ENCODE measurements at places on chromosomes 1 and 21.

DNA sequence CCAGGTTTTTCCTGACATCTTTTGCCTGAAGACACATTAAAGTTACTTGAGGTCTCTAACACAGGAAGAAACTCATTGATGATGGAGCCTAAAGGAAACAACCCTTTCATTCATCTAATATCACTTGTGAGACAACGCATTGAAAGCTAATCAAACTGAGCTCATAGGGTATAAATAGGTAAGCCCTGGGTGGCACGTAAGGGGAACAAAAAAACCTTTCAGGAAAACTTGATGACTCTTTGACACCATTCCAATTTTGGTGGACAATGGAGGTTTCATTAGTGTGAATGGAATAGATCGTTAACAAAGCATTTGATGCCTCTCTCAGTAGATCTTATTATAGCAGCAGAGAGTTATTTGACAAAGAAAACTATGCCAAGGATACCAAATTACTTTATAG lies 80.7 kb upstream of the DUSP10 start:
- no peak for DNase-seq

DNA sequence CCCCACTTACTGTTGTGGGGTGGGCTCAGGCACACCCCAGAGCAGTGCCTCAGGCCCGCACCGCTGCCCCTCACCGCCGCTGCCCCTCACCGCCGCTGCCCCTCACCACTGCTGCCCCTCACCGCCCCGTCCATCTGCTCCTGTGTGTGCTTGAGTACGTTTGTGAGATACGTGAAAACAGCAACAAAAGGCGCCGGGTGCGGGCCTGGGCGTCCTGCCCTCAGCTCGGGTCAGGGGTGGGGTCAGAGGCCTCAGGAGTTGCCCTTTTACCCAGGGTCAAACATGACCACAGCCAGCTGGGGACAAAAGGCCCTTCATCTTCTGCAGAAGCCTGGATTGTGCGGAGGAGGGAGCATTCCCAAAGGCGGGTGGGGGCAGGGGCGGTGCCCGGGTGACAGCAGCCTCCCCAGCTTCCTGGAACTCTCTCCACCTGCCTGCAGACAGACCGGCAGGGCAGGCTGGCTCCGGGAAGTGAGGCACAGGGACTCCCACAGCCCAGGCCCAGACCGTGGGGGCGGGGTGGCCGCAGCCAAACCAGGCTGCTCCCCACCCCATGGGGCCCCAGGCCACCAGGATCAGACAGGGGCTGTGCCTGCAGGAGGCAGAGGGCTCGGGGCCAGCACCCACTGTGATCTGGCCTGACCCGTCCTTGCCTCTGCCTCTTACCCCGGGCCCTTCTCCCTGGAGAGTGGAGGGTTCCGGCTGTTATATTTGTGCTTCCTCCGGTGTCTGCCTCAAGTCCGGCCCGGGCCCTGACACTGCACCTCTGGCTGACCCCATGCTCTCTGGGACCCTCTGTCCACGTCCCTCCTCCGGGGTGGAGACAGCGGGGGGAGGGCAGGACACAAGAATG lies 2.3 kb upstream of the VWA1 start:
- no peak for DNase-seq

DNA sequence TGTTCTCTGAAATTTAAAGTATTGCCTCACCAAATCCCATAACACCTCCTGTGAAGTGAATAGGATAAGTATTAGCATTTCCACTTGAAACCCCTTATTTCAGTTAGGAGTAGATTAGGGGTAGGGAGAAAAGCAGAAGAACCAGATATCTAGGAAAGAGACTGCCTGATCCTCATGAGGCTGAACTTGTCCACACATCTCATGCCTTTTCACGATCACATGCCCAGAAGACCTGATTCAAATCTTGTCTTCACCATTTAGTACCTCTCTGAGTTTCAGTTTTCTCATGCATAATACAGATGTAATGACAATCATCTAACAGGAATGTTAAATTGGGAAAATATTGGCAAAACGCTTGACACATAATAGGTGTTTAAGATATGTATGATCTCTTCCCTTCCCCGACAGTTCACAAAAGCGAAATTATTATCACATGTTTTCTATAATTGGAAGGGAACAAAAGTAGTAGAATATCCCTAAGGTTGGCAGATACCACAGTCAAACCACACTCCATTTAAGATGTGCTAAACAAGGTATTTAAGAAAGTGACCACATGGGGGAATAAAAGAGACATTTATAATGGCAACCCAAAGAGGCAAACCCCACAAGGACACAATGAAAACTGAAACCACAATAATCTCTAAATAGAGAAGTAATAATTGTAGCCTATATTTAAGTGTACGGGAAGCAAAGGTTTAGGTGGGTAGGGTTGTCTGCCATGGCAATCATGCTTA lies 25.2 kb downstream of the GFI1 start:
- DNase-seq = no peak

GRCh38 chr21:34612557-34612956 lies 2.4 kb downstream of the RCAN1 start:
- no peak for DNase-seq

DNA sequence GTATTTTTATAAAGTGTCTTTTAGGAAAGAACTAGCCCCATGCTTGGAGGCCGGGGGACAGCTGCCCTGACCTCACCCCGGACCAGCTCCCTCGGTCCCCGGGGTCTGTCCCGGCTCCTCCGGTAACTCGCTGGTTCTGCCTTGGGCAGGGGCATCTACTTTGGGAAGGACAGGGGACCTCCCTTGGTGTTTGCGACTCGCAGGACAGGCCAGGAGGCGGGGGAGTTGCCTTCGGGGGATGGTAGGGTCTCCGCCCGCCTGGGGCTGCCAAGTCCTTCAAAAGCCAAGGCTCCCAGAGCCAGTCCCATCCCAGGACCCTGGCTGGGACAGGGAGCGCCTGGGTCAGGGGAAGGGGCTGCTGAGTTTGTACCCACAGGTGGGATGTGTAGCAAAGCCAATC lies 157.9 kb downstream of the PEX14 start:
- DNase-seq = no peak

- DNase-seq = no peak
These were observed 253.1 kb upstream of the DUSP10 start for GRCh38 chr1:221994939-221995338.

- no peak for DNase-seq
These were observed 124.5 kb downstream of the ATF6 start for GRCh38 chr1:161890574-161890973.

GRCh38 chr1:33617451-33617850 lies 145.0 kb downstream of the ZSCAN20 start:
- DNase-seq = no peak

DNA sequence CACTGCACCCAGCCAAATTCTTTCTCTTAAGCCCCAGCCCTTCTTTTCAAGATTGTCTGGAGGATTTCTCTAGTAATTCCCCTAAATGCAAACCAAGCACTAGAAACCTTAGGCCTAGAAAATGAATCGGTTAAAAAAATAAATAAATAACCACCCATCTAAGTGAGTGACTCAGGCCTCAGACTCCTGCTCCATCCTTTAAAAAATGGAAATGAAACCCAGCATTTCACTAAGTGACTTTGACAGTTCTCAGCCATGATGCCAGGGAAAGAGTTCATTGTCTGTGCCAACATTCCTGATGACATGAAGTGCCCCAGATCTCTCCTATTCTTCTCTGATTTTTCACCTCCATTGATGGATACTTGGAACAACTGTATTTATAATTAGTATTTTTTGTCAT lies 415.2 kb upstream of the DAB1 start:
- no peak for DNase-seq

GRCh38 chr1:11523746-11524464 lies 45.0 kb downstream of the DISP3 start:
- DNase-seq = no peak

GRCh38 chr1:19113697-19114092 lies 96.4 kb downstream of the UBR4 start:
- peak; percentile 22 for DNase-seq

DNA sequence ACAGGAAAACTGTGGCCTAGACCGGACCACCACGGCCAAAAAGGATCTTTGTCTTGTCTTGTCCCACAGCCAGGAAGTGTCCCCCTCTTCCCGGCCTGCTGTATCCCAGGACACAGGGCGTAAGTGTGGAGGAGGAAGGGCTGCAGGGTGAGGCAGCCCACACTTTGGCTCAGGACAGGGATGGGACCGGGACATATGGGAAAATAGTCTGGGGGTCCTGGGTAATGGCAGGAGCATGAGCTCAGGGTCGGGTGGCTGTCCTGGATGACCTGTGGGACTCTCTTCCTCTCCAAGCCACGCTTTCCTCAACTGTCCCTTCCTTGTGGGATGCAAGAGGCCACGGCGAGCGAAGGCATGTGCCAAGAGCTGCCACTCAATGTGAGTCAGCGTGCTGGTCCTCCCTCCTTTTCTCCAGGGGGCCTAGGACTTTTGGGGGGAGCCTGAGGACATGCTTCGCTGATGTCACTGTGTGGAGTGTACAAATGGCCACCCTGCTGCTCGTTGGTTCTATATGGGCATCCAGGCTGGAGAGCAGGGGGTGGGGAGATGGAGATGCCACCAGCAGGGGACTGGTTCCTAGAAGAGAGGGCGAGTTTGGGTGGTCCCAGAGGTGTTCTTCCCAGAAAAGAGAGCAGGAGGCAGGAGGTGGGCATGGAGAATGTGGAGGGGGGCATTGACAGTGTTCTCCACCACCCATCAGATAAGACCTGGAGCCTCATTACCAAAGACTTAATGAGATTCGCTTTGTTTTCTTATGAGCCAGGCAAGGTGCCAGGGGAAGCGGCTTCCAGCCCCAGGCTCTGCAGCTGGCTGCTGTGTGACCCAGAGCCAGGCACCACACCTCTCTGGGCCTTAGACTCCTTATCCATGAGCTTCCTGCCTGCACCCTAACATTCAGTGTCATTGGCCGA lies 11.5 kb upstream of the PADI1 start:
- DNase-seq = no peak

GRCh38 chr1:224726441-224727182 lies 110.5 kb downstream of the CNIH3 start:
- DNase-seq = no peak

DNA sequence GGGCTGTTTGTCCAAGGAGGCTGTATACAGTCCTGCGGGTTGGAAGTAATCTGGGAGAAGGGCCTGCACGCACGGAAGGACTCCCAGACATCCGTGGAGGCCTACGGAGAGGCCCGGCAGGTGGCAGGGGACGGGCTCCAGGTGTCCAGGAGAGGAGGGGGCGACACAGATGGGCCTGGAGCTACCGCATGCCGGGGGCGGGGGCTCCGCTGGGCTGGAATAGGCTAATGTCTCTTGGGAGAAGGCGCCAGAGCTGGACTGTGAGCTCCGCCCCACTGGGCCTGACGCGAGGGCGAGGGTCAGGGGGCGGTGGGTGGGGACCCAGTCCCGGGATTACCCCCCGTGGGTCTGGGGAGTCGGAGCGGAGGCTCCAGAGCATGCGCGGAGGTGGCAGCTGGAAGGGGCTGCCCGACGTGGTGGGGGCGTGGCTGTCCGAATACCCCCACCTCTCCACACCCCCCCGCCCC lies 659 bp downstream of the AGO1 start:
- DNase-seq = peak; percentile 25

DNA sequence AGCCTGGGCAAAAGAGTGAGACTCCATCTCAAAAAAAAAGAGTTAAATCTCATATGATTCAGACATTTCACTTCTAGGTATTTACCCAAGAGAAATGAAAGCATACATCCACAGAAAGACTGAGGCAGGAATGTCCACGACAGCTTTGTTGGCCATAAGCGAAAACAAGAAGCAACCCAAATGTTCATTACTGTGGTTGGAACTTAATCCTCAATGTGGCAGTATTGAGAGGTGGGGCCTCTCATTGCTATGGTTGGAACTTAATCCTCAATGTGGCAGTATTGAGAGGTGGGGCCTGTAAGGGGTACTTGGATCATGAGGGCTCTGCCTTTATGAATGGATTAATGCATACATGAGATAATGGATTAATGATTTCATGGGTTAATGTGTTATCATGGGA lies 15.2 kb downstream of the C21orf58 start:
- DNase-seq = no peak

- DNase-seq = no peak
These were observed 85.4 kb upstream of the LPGAT1 start for GRCh38 chr1:211915924-211916323.

All from CD4-positive, alpha-beta T cell treated with Interleukin-2 at 100 ng/mL for 4 hours (primary cell).